ENCODE measurements at places on chromosomes 13 and 19.

DNA sequence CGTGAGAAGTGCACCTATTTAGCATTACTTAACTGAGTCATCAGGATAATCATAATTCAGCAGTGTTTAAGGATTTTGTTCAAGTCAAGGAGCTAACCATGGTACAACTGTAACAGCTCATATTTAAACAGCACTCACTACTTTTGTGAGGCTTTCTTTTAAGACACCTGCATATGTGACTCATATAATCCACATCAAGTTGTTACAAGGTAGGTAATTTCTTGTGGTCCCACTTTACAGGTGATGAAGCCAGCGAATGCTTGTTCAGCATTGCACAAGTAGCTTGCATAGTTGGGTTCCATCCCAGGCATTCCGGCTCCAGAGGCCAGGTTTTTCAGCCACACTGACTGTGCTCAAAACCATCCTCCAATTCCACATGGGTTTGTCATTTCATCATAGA is 569.2 kb downstream of the MYO16 start:
- DNase-seq, result no peak

DNA sequence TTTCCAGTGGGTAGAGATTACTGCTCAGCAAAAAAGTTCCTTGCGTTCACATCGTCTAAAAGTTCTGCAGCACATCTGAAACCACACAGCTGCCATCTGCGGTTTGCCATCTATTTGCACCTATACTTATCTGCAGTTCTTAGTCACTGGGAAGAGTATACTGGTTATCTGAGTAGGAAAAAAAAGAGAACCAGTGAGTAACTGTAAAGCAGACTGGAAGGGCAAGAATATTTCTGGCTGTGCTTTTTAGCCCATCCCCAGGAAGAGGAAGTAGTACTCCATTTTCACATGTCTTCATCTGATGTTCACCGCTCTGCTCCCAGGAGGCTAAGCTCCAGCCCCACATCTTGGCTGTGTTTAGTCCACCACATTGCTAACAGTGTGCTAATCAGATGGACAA is 35.6 kb downstream of the EFNB2 start:
- DNase-seq, result no peak

DNA sequence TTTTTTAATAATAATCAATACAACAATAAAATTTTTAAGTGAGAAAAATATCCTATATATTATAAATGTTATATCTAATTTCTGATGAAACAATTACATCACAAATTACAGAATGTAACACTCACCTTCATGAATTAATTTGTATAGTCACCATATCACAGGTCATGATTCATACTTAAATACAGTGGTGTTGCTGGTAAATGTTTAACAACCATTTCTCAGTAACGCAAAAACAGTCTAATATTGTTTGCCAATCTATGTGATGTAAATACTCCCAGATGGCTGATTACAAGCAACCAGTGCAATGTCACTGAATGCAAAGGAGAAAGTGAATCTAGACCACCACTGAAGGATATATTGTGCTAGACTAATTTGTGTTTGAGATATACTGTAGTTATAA is 97.5 kb downstream of the DIAPH3 start:
- no peak for DNase-seq

- no peak for DNase-seq
These were observed 7.9 kb downstream of the CAB39L start for GRCh38 chr13:49435992-49436391.

DNA sequence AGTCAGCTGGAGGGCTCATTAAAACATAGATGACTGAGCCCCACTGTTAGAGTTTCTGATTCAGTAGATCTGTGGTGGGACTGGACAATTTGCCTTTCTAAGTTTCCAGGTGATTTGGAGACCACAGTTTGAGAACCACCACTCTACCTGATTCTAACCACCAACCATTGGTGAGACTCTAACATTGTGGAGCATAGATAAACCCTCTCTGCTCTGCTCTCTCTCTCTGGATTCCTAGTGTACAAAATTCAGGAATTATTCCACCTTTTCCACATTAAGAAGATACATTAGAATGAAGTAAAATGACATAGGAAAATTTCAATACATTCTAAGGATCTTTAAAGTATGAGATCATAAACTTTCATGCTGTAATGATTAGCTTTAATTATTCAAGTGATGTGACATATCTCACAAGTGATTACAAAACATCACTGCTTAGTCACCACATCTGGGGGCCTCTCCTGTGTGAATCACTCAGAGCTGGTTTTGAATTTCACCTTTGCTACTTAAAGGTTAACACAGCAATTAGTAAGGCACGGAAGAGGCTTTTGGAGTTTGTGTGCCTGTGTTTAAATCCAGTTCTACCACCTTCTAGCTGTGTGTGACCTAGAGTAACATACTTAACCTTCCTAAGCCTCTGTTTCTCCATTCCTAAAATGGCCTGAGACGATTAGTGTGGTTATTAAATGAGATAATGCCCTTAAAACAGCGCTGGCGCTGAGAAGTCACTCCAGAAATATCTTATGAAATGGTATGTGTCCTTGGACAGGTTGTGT is 78.5 kb upstream of the NBEA start:
- DNase-seq, result no peak

- DNase-seq, result no peak
These were observed 245.2 kb downstream of the RBM26 start for GRCh38 chr13:79160818-79161217.

- DNase-seq, result no peak
These were observed 21.5 kb downstream of the LIG4 start for GRCh38 chr13:108193806-108194205.

GRCh38 chr13:37934339-37935191 is 65.0 kb upstream of the TRPC4 start:
- DNase-seq, result no peak

- no peak for DNase-seq
These were observed 37.6 kb downstream of the ARHGEF18 start for GRCh38 chr19:7386308-7386707.

DNA sequence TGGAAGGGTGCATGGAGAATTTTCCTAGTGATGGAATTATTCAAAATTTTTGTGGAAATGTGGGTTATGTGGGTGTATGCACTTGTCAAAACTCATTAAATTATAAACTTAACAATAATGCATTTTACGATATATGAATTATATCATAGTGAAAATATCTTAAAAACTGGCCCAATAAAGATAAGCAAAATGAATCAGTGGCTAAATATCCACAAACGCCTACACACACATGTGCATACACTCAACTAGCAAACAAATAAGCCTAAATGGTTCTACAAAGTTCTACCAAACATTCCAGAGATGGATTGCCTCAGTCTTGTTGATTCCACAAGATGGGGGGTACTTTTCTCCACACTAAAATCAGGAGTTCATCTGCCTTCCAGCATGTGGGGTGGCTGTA is 349.5 kb downstream of the TSHZ3 start:
- no peak for DNase-seq

GRCh38 chr13:63999614-64000305 is 2584.1 kb upstream of the PCDH20 start:
- no peak for DNase-seq

- DNase-seq, result no peak
These were observed 205.8 kb downstream of the GGACT start for GRCh38 chr13:100382785-100383184.

DNA sequence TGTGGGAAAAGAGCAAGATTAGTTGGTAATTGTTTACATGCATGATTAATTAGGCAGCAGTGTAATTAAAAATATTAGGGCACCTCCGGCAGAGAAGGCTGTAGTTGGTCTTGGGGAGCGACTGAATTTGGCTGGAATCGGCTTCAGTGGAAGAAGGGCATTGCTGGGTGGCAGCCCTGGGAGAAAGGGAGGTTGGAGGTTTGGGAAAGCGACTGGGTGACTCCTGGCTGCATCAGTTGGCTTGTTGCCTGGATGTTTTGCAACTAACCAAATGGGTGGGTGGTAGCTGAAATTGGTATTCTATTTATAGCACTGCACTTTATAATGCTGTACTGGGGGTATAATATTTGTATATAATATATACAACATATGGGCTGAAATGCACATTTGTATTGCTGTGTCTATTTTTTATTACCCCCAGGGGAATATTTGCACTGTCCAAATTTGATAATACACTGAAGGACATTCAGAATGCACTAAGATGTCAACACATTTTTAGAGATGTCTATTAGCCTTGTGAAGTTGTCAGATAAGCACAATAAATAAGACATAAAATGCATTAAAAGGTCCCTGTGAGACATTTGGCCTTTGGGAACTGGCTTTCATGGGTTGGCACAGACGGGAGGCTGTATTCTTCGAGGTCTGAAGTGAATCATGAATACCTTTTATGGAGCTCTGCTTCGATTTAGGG is 1.7 kb downstream of the B3GLCT start:
- DNase-seq, result no peak

DNA sequence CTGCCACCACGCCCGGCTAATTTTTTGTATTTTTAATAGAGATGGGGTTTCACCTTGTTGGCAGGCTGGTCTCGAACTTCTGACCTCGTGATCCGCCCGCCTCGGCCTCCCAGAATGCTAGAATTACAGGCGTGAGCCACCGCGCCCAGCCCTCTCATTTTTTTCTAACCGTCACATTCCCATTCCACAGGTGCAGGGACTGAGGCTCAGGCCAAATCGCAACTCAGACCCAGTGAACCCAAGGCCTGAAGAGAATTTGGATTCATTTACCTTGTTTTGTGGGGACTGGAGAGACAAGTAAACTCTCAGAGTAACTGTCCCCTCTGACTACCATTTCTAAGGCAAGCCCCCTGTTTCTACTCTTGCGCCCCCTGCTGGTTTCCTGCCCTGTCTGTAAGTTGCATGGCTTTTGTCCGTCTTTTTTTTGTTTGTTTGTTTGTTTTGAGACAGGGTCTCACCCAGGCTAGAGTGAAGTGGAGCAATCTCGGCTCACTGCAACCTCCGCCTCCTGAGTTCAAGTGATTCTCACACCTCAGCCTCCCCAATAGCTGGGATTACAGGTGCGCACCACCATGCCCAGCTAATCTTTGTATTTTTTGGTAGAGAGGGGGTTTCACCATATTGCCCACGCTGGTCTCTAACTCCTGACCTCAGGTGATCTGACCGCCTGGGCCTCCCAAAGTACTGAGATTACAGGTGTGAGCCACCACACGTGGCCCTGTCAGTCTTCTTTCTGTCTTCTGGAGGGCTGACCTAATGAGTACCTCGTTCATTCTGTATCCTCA is 2.3 kb upstream of the STRN4 start:
- DNase-seq, result no peak

DNA sequence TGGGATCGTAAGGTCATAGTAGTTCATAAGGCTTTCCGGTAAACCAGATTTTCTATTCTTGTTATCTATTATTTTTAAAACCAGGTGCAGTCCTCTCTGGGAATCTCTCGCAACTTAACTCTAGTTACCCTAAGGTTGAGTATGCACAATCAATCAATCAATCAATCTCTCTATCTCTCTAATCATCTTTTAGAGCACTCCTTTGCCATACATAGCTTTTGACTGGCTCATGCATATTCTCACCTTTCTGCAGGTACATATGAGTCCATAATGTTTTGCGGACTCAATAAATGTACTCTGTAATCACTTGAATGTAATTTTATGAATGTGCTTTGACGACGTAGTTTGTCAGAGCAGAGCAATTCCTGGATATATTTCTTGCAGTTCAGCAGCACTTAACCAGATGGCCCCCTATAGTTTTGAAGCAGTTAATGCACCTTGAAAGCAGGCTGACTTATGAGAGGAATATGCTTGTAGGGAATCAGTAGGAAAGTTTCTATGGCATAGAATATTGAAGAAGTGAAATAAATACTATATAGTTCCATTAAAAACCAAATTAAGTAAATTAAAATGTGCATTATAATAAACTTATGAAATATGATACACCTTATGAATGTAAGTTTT is 524.7 kb downstream of the GPC5 start:
- DNase-seq, result no peak

GRCh38 chr13:46615888-46616531 is 63.0 kb downstream of the LRCH1 start:
- no peak for DNase-seq

DNA sequence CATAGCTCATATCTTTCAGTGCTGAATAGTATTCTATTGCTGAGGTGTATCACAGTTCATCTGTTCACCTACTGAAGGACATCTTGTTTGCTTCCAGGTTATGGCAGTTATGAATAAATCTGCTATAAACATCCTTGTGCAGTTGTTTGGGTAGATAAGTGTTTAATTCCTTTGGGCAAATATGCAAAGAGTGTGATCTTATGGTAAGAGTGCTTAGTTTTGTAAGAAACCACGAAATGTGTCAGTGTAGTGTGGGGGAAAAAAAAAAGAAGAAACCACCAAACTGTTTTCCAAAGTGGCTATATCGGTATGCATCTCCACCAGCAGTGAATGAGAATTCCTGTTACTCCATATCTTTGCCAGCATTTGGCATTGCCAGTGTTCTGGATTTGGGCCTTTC is 93.3 kb downstream of the PIBF1 start:
- DNase-seq, result no peak

DNA sequence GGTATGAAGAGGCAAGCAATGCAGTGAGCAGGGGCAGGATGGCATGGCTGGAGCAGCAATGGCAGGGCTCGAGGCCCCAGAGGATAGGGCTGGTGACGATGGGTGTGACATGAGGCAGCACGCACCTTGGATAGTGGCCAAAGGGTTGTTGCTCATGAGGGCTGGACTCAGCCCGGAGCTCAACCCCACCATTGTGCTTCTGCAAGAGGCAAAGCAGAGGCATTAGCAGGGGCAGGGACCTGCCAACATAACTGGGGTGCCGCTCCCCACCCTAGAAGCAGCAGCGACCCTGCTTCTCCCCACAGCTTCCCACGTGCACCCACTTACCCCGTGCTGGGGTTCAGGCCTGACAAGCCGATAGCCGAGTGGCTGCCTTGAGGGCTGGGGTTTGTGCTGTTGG is 15.8 kb downstream of the ZNF574 start:
- DNase-seq, result no peak

- DNase-seq, result no peak
These were observed 16.5 kb upstream of the CACTIN start for GRCh38 chr19:3642987-3643673.

GRCh38 chr19:15551293-15552004 is 43.1 kb downstream of the CYP4F22 start:
- no peak for DNase-seq

- no peak for DNase-seq
These were observed 14.8 kb downstream of the LYPD3 start for GRCh38 chr19:43450545-43450997.

GRCh38 chr13:34162544-34162933 is 344.6 kb downstream of the RFC3 start:
- no peak for DNase-seq

- DNase-seq, result no peak
These were observed 829 bp downstream of the REEP6 start for GRCh38 chr19:1491849-1492170.

DNA sequence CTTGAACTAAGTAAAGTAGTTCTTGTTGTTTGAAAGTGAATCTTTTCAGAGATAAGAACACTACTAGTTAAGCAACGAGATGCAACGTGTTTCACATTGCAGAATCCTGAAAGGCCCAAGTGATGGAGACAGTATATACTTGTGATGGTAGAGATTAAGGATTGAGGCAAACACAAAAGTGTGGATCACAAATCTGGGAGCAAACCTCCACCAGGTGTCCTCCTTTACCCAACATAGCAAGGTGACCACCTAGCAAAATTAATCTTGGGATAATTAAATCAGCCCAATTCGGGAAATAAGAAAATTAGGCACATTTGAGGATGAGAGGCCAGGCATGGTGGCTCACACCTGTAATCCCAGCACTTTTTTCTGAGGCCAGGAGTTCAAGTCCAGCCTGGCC is 563.9 kb downstream of the DACH1 start:
- no peak for DNase-seq

Data from right renal cortex interstitium (tissue), 3 donors.